ENCODE measurements at places on chromosomes 6 and 20.
A peak's percentile ranks its signal among the peaks of the same experiment; 100 is the strongest.

GRCh38 chr20:56940466-56940865, 311.4 kb downstream of the TFAP2C start:
- no peak for DNase-seq

- DNase-seq: no peak
Measured at GRCh38 chr6:48151142-48151541, 40.1 kb upstream of the PTCHD4 start.

DNA sequence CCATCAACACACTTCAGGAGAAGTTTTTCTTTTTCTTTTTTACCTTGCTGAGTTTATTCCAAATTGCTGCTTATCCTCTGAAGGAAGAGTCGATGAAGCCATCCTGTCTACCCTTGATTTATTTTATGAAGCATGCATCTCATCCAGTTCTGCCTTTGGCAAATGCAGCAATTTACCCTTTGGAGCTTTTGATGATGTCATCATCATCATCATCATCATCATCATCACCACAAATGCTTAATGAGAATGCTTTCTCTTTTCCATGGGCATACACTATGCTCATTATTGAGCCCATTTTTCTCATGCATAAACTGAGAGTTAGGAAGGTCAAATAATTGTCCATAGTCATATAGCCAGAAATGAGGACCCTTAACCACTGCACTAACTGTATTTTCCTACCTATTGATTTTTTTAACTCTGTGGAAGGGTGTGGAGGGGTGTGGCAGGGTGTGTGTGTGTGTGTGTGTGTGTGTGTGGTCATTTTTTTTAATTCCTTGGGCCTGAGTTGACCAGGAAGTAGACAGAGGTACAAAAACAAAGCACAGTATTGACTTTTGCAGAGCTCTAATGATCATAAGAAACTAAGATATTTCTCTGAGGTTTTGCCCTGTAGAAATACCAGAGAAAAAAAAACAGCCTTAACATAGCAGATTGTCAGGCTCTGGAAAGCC, 82.8 kb downstream of the COL9A1 start:
- no peak for DNase-seq

DNA sequence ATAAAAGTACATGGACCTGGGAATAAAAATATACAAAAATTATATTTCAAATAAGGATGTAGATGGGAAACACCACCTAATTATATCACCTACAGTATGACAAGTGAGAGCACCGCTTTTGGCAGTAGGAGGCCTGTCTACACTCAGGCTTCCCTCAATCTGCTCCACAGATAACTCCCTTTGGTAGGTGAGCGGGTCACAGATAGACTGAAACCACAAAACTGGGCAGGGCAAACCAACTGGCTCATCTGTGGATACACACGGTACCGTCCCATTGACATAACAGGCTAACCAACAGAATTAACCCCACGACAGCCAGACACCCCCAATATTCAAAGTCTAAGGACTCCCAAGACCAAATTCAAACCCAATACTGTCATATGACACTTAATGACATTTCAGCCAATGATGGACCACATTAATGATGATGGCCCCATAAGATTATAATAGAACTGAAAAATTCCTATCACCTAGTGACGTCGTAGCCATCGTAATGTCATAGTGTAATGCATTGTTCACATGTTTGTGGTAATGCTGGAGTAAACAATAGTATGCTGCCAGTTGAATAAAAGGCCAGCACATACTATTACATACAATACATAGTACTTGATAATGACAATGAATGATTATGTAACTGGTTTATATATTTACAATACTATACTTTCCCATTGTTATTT, 109.7 kb downstream of the MBOAT1 start:
- DNase-seq: no peak

GRCh38 chr6:79077715-79078074, 359 bp downstream of the PHIP start:
- no peak for DNase-seq

DNA sequence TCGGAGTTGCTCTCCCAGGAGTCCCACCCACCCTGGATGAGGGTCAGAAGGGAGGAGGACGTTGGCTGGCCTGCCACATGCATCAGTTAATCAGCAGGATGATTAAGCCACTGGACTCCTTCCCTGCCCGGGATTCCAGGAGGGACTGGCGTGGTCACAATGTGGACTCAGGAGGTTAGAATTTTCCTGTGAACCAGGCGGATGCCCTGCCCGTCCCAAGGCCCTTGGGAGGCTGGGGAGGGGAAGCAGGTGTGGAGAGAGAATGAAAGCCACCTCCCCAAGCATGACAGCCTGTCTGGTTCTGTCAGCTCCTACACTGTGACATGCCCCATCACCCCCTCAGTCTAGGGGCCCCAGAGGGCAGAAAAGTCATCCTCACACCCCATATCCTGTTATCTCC, 11.6 kb upstream of the ITPR3 start:
- no peak for DNase-seq

DNA sequence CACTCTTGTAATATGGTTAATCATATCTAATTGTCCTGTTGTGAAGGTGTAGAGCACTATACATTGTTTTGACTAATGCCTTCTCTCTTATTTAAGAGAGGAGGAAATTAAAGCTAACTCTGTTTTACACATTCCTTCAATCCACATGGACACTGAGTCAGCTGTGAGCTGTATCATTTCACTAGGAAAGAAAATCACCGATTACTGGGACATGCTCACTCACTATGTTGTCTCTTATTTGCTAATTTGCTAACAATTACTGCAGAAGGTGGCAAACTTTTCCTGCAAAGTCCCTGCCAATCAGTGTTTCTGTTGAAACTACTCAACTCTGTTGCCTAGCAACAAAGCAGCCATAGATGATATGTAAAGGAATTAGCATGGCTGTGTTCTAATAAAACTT, 98.2 kb downstream of the BCAS1 start:
- DNase-seq: no peak

DNA sequence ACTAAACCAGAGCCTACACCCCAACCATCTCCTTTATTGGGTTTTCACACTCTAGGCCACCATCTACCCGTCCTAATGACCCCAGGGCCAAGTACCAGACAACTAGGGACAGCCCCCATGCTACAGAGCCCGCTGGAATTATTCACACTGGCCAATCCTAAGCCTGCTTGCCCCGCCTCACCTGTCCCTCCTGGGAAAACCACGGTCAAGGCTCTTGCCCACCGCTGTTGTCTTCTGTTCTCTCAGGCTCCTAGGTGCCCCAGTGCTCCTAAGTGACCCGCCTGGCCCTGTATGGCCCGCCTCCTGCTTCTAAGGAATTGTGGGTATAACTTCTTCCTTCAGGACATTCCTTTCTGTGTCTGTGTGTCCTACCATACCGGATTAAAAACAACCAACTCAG, 453.4 kb downstream of the CD83 start:
- no peak for DNase-seq

DNA sequence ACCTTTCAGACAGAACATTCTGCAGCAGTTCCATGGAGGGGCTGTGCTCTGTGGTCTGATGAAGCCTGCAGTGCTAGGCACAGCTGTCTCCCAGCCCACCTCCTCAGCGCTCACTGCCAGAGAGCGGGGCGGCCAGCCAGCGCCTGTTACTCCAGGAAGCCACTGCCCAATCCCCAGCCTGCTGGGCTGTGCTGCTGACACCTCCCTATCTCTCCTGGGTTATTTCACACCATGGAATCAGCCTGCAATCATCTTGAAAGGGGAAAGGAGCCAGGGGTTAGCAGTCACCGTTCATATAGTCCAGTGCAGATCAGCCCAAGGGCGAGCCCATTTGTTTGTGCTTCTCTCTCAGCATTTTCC, 46.3 kb upstream of the NHSL1 start:
- no peak for DNase-seq

GRCh38 chr20:51271931-51272330, 249.0 kb upstream of the KCNG1 start:
- DNase-seq: no peak

DNA sequence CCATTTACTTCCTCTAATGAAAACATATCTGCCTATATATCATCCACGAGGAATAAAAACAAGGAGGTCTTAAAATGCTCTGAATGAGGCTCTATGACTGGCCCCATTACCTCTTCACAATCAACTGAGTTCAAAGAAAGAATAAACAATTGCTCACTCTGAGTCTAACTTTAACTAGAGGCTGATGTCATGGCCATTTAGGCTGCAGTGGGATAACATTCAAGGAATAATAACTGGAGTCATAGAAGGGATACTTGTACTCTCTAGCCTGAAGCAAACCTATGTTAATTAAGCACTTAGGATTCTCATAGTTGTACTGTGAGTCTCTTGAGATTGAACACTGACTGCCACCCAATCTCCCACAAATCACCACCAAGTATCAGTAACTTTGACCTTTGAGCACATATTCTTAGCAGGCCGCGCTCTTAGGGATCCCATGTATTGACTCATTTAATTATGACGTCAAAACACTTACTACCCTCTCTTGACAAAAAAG, 70.2 kb downstream of the PERP start:
- no peak for DNase-seq

DNA sequence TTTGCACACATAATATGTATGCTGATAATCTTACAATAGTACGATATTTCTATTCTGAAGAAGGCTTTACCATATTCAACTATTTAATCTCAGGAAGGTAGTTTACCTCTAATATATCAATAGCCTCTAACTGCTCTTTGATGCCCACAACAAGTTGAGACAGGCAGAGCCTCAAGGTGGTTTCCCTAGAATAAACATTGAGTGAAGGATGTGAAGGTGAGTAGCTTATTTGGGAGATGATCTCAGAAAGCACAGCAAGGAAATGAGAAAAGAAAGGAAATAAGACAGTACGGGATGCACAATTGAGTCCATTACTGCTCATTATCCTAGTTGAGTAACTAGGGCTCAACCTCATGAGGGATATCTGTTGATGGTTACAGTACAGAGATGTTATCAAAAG, 638.4 kb downstream of the MAFB start:
- no peak for DNase-seq

GRCh38 chr6:98924647-98925046, 23.1 kb downstream of the FBXL4 start:
- no peak for DNase-seq

- no peak for DNase-seq
Measured at GRCh38 chr20:48818481-48818987, 9.3 kb downstream of the PREX1 start.

GRCh38 chr6:97399208-97399607, 116.2 kb upstream of the MMS22L start:
- no peak for DNase-seq

DNA sequence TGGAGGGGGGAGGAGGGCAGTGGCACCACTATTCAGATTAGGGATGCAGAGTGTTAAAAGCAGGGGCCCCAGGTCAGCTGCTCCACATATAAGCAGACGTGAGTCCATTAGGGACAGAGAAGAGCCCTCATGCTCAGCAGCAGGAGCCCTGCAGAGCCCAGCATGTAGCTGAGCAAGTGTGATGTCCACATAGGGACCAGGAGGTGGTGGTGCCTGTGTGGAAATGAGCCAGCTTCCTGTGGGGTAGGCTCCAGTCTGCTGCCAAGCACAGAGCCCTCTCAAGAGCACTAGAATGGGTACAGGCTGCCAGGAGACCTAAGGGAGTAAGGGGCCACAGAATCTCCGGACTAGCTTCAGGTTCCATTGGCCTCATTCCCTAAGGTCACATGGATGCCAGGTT, 57.9 kb upstream of the MLN start:
- DNase-seq: no peak

- no peak for DNase-seq
Measured at GRCh38 chr6:145626857-145627256, 108.5 kb downstream of the EPM2A start.

GRCh38 chr6:25660512-25660911, 8.5 kb downstream of the SCGN start:
- DNase-seq: peak; percentile 51

DNA sequence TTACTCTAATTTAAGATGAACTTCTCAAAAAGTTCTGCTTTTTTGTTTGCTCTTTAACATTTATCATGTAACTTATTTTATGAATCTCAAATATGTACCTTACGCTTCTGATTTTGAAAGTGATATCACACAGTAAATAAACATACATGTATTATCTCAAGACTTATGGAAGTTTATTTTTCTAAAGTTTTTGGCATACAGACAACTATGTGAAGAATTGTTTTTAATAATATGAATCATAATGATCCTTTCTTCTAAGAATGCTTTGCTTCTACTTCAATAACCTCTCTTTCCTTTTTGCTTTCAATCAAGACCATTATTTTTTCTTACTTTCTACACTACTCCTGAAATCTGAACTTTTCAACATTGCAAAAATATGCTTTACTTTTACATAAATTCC, 816.4 kb downstream of the EYS start:
- DNase-seq: no peak

GRCh38 chr20:57060407-57061050, 205.9 kb downstream of the BMP7 start:
- no peak for DNase-seq

GRCh38 chr6:68559070-68559469, 76.0 kb upstream of the ADGRB3 start:
- DNase-seq: no peak

- no peak for DNase-seq
Measured at GRCh38 chr20:20553541-20553940, 158.9 kb downstream of the RALGAPA2 start.

DNA sequence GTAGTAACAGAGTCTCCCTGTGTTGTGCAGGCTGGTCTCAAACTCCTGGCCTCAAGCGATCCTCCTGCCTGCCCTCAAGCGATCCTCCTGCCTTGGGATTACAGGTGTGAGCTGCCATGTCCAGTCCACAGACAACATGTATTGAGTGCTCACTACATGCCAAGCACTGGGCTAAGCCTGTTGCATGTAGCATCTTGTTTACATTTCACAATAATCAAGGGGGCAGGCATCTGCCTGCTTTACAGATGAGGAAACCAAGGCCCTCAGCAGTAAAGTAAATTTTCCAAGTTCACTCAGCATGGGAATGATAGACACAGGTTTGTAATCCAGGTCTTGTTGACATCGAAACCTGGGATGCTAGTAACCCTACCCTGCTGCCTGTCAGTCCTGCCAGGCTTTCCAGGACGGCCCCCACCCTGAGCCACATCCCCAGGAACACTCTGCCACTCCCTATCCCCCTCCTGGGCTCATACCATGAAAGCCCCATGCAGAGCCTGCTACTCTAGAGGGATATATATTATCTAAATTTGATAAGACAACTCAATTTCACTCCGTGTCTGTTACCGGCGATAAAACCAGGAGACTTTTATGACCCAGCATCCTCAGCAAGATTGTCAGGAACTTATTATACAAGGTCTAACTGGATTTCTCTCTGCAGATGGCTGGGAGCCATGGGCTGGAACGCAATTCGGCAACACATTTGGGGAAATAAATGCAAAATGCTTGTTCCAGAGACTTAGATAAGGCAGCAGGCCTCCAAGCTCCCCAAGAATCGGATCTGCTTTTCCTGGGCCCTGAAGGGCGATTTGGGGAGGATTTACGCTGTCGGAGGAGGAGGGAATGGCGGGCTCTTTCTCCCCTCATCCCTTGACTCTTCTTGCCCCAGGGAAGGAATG, 30.4 kb downstream of the CD40 start:
- DNase-seq: no peak
